Stomach (tissue), 19 donors: ENCODE measurements at places on chromosomes 13 and 19. TPM values are rescaled to one million over a fixed set of nuclear protein-coding genes. Genes with fewer than 3 reads are reported as not detected.

The C19orf25 gene
- total RNA-seq: 41.4 TPM

The PGLYRP2 gene
- total RNA-seq: not detected

The APLP1 gene
- 15.6 TPM for total RNA-seq

The SHISA2 gene
- total RNA-seq: not detected

The SIGLEC9 gene
- total RNA-seq: 13.9 TPM

The ZNF383 gene
- total RNA-seq: 12.8 TPM

The RINL gene
- 9.2 TPM for total RNA-seq

The RPS28 gene
- 1,207 TPM for total RNA-seq

The TEKTIP1 gene
- total RNA-seq: not detected

The TMPRSS9 gene
- total RNA-seq: not detected

The CDX2 gene
- total RNA-seq: not detected

The COX7A1 gene
- 21.0 TPM for total RNA-seq

The U2AF2 gene
- 210 TPM for total RNA-seq

The MTUS2 gene
- 28.1 TPM for total RNA-seq
